Left hindlimb (tissue), 1 donor: ENCODE measurements at places on chromosomes 7 and 10.

- no peak for DNase-seq
These were observed 78.7 kb downstream of the FEZF1 start for GRCh38 chr7:122225874-122226273.

- peak; percentile 57 for DNase-seq
These were observed 54.3 kb upstream of the KDM7A start for GRCh38 chr7:140230861-140231770.

GRCh38 chr10:48296576-48297098 lies 9.8 kb upstream of the MAPK8 start:
- DNase-seq = no peak

DNA sequence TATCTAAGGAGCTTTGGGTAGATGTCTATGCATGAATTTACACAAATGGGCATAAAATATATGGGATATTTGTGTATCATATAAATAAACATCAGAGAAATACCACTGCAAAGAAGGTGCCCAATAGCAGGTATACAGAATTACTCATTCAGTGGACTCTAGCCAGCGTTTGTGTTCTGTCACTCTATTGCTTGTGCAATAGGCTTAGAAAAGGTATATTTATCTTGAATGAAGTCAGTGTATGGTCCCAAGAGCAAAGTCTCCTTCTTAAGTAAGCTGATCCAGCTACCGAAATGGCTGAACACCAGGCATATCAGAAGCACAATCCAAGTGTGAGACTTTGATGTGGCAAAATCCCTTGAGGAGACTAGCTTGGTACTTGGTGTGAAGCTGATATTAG lies 1058.4 kb downstream of the SORCS1 start:
- DNase-seq = no peak

GRCh38 chr10:35394411-35394851 lies 58.1 kb downstream of the CCNY start:
- DNase-seq = no peak

DNA sequence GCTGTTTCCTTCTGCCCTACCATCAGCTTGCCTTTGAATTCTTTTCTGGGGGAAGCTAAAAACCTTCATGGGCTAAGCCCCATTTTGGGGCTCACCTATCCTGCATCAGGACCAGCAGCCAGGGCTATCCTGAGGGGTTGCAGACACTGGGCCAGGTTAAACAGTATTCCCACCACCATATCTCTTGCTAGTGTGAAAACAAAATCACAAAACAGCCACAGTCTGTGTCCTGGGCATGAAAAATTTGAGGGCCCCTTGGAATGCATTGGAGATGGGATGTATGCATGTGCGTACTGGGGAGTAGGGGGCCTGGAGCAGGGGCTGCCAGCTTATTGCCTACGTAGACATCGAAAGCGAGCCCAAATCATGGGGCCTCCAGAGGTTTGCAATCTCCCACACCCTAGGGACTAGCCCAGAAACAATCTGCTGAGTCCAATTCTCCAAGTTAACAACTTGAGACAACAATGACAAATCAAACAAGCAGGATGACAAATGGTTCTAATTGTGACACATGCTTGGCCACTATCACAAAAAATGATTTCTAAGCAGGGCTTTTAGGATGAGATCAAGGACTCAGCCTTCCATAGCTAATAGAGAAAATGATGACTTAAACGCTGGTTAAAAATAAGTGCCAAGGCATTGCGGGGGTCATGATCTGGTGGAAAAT lies 557.1 kb downstream of the KCNMA1 start:
- DNase-seq = no peak
